ENCODE measurements at places on chromosomes 5 and 9.
A peak's percentile ranks its signal among the peaks of the same experiment; 100 is the strongest.

DNA sequence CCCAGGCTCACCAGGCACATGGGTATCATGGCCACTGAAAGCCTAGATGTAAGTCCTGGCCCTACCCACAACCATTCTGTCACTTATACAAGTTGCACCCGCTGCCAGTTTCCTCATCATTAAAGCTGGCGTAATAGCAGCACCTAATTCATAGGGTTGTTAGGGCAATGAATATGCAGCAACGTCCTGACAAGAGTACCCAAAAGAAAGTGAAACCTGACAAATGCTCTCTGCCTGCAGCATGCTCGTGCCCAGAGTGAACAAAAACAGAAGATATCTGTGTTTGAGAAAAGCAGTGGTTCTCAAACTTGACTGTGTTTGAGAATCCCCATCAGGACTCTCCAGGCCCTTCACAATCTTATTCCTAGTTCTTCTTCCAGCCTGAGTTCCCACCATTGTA is 632.4 kb downstream of the SEMA5A start:
- no peak for DNase-seq

DNA sequence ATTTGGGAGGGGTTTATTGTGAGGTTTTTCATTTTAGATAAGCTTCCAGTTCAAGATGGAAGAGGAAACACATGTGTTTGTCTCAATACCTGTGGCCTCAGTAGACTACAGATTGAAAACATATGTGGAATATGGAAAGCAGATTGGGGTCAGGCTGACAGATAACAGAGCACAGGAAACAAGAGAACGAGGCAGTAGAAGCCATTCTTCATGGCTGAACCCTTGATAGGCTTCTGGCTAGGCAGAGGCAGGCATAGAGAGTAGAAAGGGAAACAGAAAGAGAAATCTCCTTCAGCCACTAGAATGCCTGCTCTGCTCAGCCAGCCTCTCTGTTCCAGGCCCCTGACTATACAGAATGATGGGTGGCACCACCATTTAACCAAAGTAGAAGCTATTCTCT is 152.5 kb downstream of the MUSK start:
- DNase-seq: no peak

GRCh38 chr5:78509884-78510769 is 138.4 kb downstream of the LHFPL2 start:
- DNase-seq: no peak

- peak; percentile 87 for DNase-seq
These were observed 41.6 kb downstream of the ADAMTS12 start for GRCh38 chr5:33850100-33850594.

- no peak for DNase-seq
These were observed 8.3 kb upstream of the BTNL9 start for GRCh38 chr5:181031716-181032115.

DNA sequence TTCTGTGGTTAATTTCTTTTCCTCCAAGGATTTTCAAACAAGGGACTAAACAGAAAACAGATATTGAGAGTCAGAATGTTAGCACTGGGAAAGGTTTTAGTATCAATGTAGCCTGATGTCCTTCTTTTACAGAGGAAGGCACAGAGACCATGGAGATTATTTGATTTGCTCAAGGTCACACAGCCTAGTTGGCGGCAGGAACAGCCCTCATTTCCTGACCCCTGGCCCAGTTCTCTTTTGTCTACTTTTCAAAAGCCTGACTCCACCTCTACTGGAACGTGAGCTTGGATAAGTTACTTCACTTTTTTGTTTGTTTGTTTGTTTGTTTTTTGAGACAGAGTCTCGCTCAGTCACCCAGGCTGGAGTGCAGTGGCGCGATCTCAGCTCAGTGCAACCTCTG is 6.6 kb upstream of the NRG2 start:
- DNase-seq: no peak

GRCh38 chr9:111034898-111035539 is 3.3 kb downstream of the LPAR1 start:
- DNase-seq: no peak

DNA sequence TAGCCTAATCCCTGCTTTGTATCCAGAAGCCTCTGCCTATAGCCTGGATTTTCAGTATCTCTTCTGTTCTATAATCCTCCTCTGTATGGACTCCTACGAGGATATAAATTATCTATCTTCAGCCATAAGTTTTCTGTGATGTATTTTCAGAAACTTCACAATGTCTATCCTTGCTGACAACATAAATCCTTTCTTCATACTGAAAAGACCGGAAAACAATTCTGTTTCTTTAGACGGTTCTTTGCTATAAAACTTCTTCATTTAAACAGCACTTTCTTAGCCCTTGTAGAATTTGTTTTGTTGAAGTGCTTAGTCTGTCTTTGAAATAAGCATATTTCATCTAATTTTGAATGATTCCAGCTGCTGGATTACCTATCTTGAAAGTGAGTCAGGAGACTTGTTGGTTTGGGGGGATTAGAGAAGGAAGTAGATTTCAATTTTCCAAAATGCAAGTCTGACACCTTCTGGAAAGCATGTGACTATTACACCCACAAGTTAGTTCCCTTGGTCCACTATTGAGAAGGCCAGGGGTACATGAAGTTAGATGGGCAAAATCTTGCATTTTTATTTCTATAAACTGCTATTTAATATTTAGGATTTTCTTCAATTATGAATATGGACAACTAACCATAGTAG is 96.3 kb upstream of the RANBP3L start:
- peak; percentile 32 for DNase-seq

DNA sequence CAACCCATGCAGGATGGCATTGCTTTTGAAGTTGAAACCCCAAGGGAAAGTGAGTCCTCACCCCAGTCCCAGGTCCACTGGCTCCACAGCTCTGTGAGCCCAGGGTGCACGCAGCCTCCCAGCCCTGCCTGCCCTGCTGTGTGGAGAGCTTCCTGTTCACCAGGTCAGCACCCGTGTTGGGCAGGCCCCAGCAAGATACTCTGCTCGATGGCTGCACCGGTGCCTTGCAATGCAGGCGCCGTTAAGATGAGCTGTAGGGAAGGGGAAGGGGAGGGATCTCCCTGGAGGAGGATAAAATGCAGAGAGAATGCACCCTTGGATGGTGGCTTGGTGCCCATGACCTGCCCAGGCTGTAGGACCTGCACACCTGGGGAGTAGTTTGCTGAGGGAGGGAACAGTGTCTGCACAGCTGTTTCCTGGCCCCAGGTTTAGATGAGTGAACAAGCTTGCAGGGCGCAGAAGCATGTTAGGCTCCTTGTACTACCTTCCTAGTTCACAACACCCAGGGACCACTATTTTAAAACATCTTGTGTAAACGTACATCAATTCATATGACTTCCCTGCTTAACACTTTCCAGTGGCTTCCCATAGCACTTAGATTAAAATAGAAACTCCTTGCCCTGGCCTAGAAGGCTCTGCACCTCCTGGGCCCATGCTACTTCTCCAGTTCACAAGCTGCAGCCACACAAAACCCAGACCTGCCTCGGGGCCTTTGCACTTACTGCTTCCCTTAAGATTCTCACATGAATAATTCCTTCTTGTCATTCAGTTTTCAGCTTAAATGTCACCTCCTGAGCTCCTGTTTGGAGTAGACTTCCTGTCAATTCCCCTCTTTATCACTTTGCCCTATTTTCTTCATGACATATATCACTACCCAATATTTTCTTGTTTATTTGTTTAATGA is 19.6 kb downstream of the FAT2 start:
- DNase-seq: no peak

DNA sequence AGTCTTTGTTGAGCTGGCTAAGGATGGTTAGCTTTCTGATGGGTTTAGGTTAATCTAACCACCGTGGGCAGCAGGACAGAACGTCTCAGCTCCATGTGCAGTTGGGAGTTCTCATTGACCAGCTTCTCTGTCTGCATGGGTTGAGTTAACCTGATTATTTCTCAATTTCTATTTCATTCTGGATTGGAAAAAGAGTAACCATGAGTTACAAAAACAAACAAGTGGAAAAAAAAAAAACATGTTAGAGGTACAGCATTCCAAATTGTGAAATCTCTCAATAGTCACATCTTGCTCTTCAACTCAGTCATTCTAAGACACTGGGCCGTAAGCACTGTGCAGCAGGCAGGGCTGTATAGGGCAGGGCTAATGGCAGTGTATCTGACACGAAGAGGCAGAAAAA is 343.7 kb upstream of the KLF4 start:
- DNase-seq: no peak

DNA sequence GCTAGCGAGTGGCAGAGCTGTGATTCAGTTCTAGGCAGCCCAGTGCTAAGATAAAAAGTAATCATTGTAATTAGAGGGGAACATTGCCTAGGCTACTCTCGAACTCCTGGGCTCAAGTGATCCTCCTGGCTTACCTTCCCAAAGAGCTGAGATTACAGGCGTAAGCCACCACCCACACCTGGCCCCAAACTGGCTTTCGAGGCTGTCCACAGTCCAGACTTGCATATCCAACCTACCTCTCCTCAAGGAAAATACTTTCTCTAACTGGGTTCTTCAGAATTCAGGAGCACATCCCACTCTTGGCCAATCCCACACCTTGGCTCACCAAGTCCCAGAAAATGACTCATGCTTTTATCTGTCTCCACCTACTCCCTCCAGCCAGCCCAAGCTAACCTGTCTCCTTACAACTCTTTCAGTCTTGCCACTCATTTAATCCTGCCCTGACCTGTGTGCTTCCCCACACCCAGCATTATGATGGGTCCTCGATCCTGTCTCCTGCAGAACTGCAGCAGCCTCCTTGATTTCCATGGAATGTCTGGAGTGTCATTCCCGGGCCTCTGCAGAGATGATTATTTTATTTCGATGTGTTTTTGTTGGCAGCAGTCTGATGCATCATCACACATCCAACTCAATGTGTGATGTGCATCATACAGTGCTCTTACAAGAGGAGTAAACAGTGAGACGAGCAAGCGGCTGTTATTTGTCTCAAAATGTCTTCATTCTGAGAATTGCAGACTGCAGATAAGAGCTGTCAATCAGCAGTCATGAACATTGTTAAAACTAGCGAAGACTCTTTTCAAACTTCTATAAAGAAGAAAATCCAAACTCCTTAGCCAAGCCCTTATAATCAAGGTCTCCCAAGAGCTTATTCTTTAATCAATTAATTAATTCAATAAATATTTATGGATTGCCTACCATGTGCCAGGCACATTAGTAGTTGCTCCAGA is 167.3 kb downstream of the SEC61B start:
- no peak for DNase-seq

DNA sequence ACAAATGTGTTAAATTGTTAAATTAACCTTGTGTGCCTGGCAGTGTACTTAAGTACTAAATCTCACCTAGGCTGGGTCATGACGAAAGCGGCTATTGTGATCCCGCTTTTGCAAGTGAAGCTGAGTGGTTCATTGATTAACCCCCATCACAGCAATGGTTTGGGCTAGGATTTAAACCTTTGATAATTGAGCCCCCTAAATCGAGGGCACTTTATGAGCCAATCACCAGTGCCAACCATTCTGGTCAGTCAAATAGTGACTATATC is 22.8 kb downstream of the HNRNPK start:
- no peak for DNase-seq

DNA sequence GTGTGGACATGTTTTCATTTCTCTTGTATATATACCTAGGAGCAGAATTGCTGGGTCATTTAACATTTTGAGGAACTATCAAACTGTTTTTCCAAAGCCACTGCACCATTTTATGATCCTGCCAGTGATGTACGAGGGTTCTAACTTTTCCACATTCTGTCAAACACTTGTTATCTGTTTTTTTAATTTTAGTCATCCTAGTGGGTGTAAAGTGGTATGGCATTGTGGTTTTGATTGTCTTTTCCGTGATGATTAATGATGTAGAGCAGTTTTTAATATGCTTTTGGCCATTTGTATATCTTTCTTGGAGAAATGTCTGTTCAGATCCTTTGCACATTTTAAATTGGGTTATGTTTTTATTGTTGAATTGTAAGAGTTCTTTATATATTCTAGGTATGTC is 107.0 kb downstream of the MELK start:
- DNase-seq: no peak

DNA sequence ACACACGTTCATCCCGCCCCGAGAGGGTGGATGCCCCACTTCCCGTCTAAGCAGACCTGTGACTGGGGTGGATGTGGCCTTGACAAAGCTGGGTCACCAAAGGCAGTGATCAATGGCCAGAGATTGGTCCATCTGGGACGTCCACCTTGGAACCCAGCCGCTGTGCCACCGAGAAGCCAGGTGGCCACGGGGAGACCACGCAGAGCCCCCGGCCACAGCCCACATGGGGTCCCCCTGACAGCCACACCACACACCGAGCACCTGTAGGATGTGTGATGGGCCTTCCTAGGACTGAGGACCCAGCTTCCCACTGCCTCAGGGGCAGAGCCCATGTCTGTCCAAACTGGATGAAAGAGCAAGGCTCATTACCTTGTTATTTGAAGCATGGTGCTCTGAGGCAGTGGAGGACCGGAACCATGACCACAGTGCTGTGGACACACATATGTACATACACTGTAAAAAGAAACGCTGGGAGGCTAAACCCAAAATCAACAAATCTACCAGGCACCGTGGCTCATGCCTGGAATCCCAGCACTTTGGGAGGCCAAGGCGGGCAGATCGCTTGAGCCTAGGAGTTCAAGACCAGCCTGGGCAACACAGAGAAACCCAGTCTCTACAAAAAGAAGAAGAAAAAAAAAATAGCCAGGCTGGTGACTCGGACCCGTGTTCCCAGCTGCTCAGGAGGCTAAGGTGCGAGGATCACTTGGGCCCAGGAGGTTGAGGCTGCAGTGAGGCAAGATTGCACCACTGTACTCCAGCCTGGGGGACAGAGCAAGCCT is 50.1 kb downstream of the MRPL36 start:
- no peak for DNase-seq

GRCh38 chr9:83182071-83182470 is 119.1 kb upstream of the RASEF start:
- peak; percentile 18 for DNase-seq

- no peak for DNase-seq
These were observed 648.5 kb downstream of the MTRR start for GRCh38 chr5:8517456-8517855.

DNA sequence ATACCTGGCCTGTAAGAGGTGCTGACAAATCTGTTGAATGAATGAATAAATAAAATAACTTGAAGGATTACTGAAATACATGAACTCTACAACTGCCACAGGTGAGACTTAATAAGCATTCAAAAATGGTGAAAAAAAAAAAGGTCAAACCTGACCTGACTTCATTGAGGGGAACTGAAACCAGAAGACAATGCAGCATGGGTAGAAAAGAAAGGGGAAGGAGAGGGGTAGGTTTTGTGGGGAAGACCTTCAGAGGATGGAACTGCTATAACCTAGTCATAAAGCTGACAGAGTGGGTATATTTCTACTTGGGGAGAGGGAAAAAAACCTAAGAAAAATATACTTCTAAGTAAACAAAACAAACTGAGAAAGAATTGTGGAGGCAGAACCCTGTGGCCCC is 56.6 kb downstream of the RASEF start:
- no peak for DNase-seq
